ENCODE measurements at places on chromosomes 13 and 19.

DNA sequence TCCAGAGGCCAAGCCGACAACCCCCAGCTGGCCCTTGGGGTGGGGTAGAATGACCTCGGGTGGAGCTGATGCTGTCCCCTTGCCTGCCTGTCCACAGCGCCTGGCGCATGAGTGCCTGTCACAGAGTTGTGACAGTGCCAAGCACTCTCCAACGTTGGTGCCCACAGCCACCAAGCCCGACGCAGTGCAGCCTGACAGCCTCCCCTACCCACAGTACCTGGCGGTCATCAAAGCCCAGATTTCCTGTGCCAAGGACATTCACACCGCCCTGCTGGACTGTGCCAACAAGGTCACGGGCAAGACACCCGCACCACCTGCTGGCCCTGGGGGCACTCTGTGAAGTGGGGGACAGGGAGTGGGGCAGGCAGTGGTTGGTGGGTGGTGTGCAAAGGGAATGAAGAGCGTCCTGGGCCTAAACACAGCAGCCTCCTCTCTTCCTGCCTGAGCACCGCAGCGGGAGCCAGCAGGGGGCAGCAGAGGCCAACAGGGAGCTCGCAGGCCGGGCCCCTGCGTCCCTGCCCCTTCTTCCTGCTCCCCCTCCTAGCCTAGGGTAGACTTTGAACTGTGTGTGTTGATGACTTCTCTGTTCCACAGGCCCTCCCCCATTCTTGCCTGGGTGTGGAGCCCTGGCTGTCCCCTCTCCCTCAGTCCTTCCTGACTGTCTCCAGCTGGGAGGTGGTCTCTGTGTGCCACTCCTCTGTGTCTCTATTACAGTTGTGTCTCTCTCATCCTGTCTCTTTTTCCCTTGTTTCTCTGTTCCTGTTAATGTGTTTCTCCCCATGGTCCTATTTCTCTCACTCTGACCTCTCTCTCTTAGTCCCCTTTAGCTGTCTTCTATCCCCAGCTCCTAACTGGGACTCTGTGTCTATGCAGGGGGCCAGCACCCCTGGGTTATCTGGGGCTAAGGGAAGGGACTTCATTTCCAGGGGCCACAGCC is 6.5 kb downstream of the MED29 start:
- peak; percentile 88 for DNase-seq

- no peak for DNase-seq
Observed at GRCh38 chr13:46903748-46904147, 6.9 kb upstream of the HTR2A start.

GRCh38 chr13:93265800-93266199 is 39.2 kb downstream of the GPC6 start:
- no peak for DNase-seq

- DNase-seq = no peak
Observed at GRCh38 chr13:77196052-77196618, 130.8 kb downstream of the MYCBP2 start.

DNA sequence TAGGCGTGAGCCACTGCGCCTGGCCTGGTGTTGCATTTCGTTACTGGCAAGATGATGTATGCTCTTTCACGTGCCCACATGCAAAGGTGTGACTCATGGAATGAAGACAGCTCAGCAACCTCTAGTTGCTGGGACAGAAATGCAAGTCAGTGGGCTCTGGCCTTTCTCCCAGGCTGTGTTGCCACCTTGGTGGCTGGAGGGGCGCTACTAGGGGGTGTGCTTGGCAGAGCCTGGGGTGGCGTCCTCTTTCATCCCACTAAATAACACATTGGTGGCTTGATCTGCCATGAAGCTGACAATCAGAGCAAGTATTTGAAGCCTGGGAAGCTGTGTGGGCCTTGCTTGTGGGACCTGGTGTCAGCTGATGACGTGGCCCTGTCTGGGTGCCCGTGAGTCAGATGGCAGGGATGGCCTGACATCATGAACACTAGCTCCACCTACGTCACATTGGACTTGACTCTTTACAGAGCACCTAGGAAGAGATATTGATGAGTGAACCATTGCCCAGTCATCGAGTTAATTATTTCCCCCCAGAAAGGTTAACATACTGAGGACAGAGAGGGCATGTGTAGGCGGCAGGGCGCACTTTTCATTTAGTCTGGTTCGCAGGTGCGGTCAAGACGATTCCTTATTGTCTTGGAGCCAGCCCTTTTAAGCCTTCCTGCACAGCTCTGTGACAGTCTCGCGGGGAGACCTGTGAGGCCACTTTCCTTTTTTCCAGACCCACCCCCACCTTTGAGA is 154.2 kb downstream of the TM9SF2 start:
- DNase-seq = no peak

DNA sequence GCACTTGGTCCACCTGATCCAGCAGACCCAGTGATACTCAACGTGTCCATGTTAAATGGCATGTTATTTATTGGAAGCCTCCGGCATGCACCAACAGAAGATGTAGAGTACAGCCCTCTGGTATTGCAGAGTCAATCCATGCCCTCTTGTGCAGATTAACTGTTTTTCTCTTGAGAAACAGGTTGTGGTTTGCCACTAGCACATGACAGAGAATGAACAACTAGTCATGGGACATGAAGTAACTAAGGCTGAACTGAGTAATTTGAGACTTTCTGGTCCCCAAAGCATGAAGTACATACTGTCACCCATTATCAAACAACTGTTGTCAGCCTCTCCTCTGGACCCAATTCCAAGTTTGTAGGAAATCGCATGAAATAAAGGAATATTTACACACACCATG is 3.2 kb downstream of the ZNF562 start:
- DNase-seq = no peak

- no peak for DNase-seq
Observed at GRCh38 chr19:39514840-39515550, at the start of gene SELENOV. TSS of gene SELENOV (plus strand) at chr19:39515139. CDS start at chr19:39515213, 74 bp downstream.

- DNase-seq = no peak
Observed at GRCh38 chr13:21686751-21687391, 16.0 kb downstream of the FGF9 start.

GRCh38 chr13:73242515-73243015 is 183.8 kb downstream of the KLF5 start:
- DNase-seq = no peak

DNA sequence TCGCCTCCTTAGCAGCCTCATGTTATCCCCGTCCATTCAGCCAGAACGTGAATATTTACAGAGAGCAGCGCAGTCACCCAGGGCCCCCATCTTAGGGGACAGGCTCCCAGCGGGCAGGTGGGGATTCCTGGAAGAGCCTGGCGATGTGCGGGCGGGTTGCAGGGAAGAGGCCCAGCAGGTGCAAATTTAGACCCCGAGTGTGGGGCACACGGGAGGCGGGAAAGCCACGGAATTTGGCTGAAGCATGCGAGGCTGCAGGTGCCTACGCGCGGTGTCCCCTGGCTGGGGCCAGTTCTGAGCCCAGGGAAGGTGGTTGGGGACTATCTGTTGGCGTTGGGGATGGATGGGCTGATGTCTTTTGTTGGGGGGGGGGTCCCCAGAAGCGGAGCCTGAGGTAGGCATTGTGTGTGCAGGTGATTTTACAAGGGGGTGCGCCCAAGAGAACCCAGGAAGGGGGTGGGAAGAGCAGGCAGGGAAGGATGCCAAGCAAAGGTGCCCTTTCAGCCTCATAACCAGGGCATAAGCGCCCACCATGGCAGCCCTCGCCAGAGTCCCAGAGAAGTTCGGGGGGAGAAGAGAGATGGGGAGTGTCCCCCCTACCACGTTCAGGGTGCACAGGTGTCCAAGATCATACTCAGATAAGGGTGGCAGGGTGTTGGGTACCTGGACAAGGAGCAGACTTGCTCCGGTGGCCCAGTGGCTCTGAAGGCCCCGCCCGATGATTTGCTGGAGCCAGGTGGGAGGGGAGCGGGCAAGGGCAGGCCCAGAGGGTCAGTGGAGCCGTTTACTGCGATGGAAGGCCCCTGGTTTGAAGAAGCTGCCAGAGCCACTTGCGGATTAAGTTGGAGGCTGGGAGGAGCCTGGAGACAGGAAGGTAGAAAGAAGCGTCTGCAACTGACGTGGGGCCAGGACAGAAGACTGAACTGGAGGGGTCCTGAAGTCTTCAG is 1.2 kb downstream of the TPGS1 start:
- DNase-seq = no peak

DNA sequence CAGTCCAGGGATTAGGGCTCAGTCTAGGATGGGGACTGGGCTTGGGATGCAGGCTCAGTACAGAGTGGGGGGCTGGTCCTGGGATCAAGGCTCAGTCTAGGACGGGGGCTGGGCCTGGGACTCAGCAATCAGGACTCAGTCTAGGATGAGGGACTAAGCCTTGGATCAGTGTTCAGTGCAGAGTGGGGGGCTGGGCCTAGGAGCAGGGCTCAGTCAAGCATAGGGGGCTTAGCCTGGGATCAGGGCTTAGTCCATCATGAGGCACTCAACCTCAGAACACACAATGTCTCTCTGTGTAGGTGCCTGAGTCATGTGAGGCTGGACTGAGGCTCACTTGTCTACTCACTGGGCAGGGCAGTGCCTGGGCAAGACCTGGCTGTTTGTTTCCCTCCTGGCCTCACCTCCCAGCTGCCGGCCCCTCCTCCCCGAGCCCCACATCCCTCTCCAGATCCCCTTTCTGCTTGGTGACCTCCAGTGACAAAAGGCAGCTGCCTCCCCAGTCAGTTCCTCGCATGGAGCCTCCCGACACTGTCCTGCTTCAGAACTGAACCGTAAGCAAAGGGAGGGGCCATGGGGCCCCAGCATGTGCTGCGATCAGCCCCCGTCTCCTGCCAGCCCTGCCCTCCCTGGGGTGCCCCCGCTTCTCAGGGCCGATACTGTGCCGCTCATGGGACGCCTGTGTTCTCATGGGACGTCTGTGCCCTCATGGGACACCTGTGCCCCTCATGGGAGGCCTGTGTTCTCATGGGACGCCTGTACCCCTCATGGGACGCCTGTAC is 6.5 kb upstream of the S1PR4 start:
- no peak for DNase-seq

DNA sequence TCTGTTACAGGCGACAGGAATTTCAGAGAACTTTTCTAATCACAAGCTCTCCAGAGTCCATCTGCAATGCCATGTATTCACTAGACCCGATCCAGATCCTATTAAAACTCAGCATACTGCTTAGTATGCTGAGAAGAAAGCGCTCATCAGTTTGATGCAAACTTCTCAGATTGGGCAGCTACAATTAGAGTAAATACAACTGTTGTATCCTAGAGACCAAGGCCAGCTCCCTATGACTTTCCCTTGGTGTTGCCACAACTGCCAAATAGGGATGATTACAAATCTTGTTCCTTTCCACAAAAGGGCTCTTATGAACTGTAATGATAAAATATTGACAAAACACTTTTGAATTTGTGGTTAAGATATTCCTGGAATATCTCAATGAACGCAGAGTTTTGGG is 191.2 kb downstream of the SPRY2 start:
- DNase-seq = no peak

DNA sequence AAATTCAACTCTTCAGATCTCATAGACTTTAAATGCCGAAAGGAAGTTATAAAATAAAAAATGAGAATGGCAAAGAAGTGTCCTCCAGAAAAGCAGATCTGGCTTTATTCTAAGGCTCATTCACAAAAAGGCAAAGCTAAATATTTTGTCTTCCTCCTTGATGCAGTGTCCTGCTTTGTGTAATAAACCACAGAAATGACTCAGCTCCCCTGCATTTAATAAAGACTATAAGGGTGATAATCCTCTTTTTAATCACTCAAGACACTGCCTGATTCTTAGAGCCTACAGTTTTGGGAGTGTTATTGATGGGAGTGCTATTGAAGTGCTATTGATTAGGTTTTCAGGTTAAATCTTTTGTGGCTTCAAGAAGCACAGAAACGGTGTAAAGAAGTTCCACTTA is 482.0 kb downstream of the PCDH20 start:
- no peak for DNase-seq

DNA sequence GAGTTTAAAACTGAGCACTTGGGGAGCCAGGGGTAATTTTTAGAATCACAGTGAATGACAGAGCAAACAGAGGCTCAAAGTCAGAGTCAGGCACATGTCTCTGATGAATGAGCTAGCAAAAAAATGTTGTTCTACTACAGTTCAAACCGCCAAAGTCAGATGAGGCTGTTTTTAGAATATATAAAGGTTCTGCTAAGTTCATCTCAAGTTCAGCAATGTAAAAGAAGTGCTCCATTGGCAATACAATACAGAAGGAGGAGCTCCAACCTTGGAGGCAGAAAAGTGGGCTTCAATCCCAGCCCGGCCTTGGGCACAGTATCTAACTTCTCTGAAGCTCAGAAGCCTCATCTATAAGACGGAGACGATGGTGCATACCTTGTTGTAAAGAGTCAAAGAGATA is 70.1 kb upstream of the IPO5 start:
- DNase-seq = no peak

GRCh38 chr19:40726279-40726678 is 9.4 kb downstream of the ITPKC start:
- no peak for DNase-seq

GRCh38 chr19:1074544-1075283 is 7.7 kb downstream of the ARHGAP45 start:
- peak; percentile 82 for DNase-seq

- DNase-seq = no peak
Observed at GRCh38 chr13:113551081-113552000, 33.2 kb upstream of the TFDP1 start.

- DNase-seq = no peak
Observed at GRCh38 chr13:103941506-103942140, 875.4 kb upstream of the SLC10A2 start.

- DNase-seq = no peak
Observed at GRCh38 chr13:65378943-65379519, 1851.1 kb downstream of the PCDH9 start.

DNA sequence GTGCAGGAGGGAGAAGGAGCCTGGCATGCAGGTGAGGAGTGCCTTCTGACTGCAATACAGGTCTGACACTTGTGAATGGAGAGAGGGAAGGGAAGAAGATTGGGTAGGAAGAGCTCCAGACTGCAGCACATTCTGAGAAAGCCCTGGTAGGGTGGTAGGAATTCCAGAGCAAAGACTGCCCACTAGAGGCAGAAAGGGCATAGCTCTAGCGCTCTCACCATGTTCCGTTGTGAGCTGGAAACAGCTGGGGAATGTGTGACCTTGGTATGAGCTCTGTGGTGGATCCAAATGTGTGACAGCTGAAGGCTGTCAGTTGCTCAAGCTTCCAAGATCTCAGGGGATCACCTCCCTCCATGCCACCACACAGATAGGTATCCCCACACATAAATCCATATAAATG is 2.9 kb upstream of the MTUS2 start:
- no peak for DNase-seq

Data from AG08396 (cell line).